ENCODE measurements at places on chromosomes 5 and 9. TPM values are rescaled to one million over a fixed set of nuclear protein-coding genes. Genes with fewer than 3 reads are reported as not detected.
A peak's percentile ranks its signal among the peaks of the same experiment; 100 is the strongest.

Gene PTGER4
- 68.0 TPM for total RNA-seq

Gene ARHGEF28
- 45.3 TPM for total RNA-seq

Gene OR1J2
- total RNA-seq, result not detected

Gene ARL14EPL
- not detected for total RNA-seq

Gene WHRN
- 11.0 TPM for total RNA-seq

Gene CDH18
- not detected for total RNA-seq

Gene FBLL1
- 3.8 TPM for total RNA-seq

Gene GLT6D1
- total RNA-seq, result not detected

Gene TERT
- not detected for total RNA-seq

- no peak overlapping the region for H3K4me3 ChIP-seq
- no peak for DNase-seq
- H3K27me3 ChIP-seq, result no peaks in the 10 kb centered on the region
- peaks cover 41% of the 10 kb centered on the region for H3K4me1 ChIP-seq
- no peak overlapping the region for H3K27ac ChIP-seq
Observed at GRCh38 chr9:126371007-126371870, 44.6 kb downstream of the MVB12B start.

- peaks cover 69% of the 10 kb centered on the region for H3K27me3 ChIP-seq
- no peaks in the 10 kb centered on the region for H3K4me1 ChIP-seq
- no peak overlapping the region for H3K4me3 ChIP-seq
- no peaks in the 10 kb centered on the region for H3K36me3 ChIP-seq
- no peak for DNase-seq
- H3K27ac ChIP-seq, result no peak overlapping the region
Observed at GRCh38 chr5:172579403-172579990, 61.6 kb upstream of the NEURL1B start.

- H3K27ac ChIP-seq, result no peak overlapping the region
- H3K4me3 ChIP-seq, result no peak overlapping the region
- H3K27me3 ChIP-seq, result no peaks in the 10 kb centered on the region
- H3K4me1 ChIP-seq, result peaks cover 10% of the 10 kb centered on the region
- no peak for DNase-seq
Observed at GRCh38 chr9:78970375-78970774, 601.4 kb upstream of the TLE4 start.

GRCh38 chr9:134421888-134422287 lies 95.6 kb downstream of the RXRA start:
- no peaks in the 10 kb centered on the region for H3K4me1 ChIP-seq
- H3K27me3 ChIP-seq, result no peaks in the 10 kb centered on the region
- peaks cover 10% of the 10 kb centered on the region for H3K36me3 ChIP-seq
- no peak for DNase-seq

DNA sequence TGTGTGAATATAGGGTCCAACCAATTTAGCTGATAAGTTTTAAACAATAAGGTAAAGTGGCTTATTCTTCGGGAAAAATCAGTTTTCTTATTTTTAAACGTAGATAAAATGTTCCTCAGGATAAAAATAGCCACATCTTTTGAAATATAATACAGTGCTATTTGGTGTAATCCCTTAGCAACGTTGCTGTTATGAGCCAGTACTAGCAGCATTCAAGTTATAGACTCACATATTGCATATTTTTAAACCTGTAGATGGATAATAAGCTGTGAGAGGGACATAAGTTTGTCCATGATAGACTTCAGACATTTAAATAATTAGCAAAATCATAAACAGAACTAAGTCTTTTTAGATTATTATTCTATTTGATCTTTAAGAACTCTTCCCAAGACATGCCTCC lies 6.3 kb downstream of the PDE4D start:
- H3K4me1 ChIP-seq, result no peaks in the 10 kb centered on the region
- peaks cover 43% of the 10 kb centered on the region for H3K27me3 ChIP-seq
- no peak overlapping the region for H3K27ac ChIP-seq
- no peak overlapping the region for H3K4me3 ChIP-seq
- H3K36me3 ChIP-seq, result no peaks in the 10 kb centered on the region

GRCh38 chr5:158451203-158451992 lies 592.5 kb upstream of the CLINT1 start:
- H3K27me3 ChIP-seq, result no peaks in the 10 kb centered on the region
- H3K4me1 ChIP-seq, result peaks cover 29% of the 10 kb centered on the region
- H3K27ac ChIP-seq, result peak overlapping the region; percentile 67
- H3K4me3 ChIP-seq, result no peak overlapping the region

DNA sequence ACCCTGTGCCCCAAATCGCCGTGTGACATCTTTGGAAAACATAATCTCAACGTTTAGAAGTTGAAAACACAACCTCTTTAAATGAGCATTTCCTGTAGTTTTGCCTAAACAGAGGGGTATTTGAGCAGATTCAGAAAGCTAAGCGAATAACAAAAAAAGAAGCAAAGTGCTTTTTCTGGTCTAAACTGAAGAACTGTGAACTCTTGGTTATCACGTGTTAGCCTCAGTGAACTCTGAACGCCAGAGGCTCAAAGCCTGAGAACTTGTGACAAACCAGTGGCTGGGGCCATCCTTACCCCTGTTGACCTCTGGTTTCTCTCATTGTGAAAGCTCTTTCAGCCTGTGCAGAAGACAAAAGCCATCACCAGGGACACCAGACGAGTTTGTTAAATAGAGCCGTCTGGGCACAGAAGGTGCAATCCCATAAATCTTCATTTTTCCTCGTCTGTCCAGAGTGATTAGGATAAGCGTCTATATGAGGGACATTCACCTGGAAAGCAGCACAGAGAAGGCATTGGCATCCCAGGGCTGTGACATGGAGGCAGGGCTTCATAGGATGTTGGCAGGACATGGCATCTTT lies 61.4 kb upstream of the ICE1 start:
- no peak overlapping the region for H3K4me3 ChIP-seq
- peaks cover 31% of the 10 kb centered on the region for H3K4me1 ChIP-seq
- no peak for DNase-seq
- H3K27me3 ChIP-seq, result no peaks in the 10 kb centered on the region
- H3K27ac ChIP-seq, result no peak overlapping the region
- H3K36me3 ChIP-seq, result no peaks in the 10 kb centered on the region

- H3K27ac ChIP-seq, result no peak overlapping the region
- no peaks in the 10 kb centered on the region for H3K4me1 ChIP-seq
- no peak for DNase-seq
- H3K4me3 ChIP-seq, result no peak overlapping the region
Observed at GRCh38 chr9:38413283-38413682, 11.0 kb downstream of the IGFBPL1 start.

DNA sequence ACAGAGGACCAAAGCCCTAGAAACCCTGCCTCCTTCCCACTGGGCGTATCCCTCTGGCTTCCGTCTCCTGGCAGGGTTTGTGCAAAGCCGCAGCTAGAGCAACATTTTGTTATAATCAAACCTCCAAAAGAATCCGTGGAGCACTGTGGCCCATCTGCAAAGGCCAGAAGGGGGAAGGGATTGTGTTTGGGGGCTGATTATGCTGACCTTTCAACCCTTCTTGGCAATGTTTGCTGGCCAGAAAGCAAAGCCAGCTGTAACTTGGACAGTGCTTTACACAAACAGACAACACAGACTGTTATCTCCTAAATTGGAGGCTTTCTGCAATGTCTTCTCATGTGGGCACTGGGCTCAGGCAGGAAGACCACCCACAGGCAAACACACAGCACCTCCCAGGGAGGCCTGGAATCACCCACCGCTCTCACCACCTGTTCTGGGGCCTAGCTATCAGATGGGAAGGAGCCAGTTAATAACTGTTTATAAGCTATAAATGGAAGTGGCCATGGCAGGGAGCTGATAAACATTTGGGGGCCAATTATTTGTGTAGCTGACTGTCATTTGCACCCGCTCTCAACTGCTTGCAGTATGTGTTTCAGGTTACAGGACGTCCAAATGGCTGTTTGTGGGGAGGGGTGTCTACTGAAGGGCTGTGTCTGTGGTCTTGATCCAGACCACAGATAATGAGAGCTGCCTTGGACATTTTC lies 121.6 kb upstream of the ERCC6L2 start:
- H3K36me3 ChIP-seq, result no peaks in the 10 kb centered on the region
- H3K27ac ChIP-seq, result no peak overlapping the region

- no peak for DNase-seq
- H3K4me1 ChIP-seq, result no peaks in the 10 kb centered on the region
- H3K4me3 ChIP-seq, result no peak overlapping the region
Observed at GRCh38 chr5:24854350-24854749, 209.6 kb upstream of the CDH10 start.

GRCh38 chr5:27083449-27084415 lies 45.3 kb upstream of the CDH9 start:
- no peak for DNase-seq
- H3K4me3 ChIP-seq, result no peak overlapping the region
- no peaks in the 10 kb centered on the region for H3K36me3 ChIP-seq
- H3K4me1 ChIP-seq, result no peaks in the 10 kb centered on the region
- no peak overlapping the region for H3K27ac ChIP-seq

GRCh38 chr5:176535664-176536131 lies 1.5 kb downstream of the RNF44 start:
- peak overlapping the region; percentile 97 for H3K4me3 ChIP-seq
- H3K36me3 ChIP-seq, result peaks cover 3% of the 10 kb centered on the region
- peak overlapping the region; percentile 98 for H3K27ac ChIP-seq
- no peak for DNase-seq
- H3K27me3 ChIP-seq, result no peaks in the 10 kb centered on the region
- H3K4me1 ChIP-seq, result peaks cover 45% of the 10 kb centered on the region

- no peak overlapping the region for H3K4me3 ChIP-seq
- no peaks in the 10 kb centered on the region for H3K4me1 ChIP-seq
- peaks cover 4% of the 10 kb centered on the region for H3K36me3 ChIP-seq
- no peak overlapping the region for H3K27ac ChIP-seq
- no peaks in the 10 kb centered on the region for H3K27me3 ChIP-seq
Observed at GRCh38 chr5:122999947-123000563, 36.5 kb downstream of the PPIC start.

GRCh38 chr5:58760222-58760621 lies 177.3 kb downstream of the RAB3C start:
- no peak overlapping the region for H3K4me3 ChIP-seq
- H3K4me1 ChIP-seq, result no peaks in the 10 kb centered on the region
- H3K36me3 ChIP-seq, result no peaks in the 10 kb centered on the region
- H3K27me3 ChIP-seq, result peaks cover 9% of the 10 kb centered on the region

- no peaks in the 10 kb centered on the region for H3K36me3 ChIP-seq
- no peaks in the 10 kb centered on the region for H3K27me3 ChIP-seq
- no peaks in the 10 kb centered on the region for H3K4me1 ChIP-seq
- no peak overlapping the region for H3K4me3 ChIP-seq
- H3K27ac ChIP-seq, result no peak overlapping the region
Observed at GRCh38 chr9:74644023-74644422, 146.9 kb downstream of the RORB start.

GRCh38 chr5:124782262-124782661 lies 35.8 kb upstream of the ZNF608 start:
- no peak overlapping the region for H3K27ac ChIP-seq
- no peak for DNase-seq
- H3K4me1 ChIP-seq, result no peaks in the 10 kb centered on the region
- H3K27me3 ChIP-seq, result no peaks in the 10 kb centered on the region
- H3K36me3 ChIP-seq, result no peaks in the 10 kb centered on the region
- no peak overlapping the region for H3K4me3 ChIP-seq

- no peak overlapping the region for H3K4me3 ChIP-seq
- H3K27ac ChIP-seq, result peak overlapping the region; percentile 13
- H3K4me1 ChIP-seq, result peaks cover 26% of the 10 kb centered on the region
Observed at GRCh38 chr9:112315331-112316257, 17.8 kb downstream of the PTBP3 start.

- no peak for DNase-seq
- H3K27me3 ChIP-seq, result peaks cover 40% of the 10 kb centered on the region
- H3K4me3 ChIP-seq, result no peak overlapping the region
- peak overlapping the region; percentile 31 for H3K27ac ChIP-seq
- H3K36me3 ChIP-seq, result no peaks in the 10 kb centered on the region
Observed at GRCh38 chr5:54902791-54903473, 82.5 kb downstream of the ESM1 start.

DNA sequence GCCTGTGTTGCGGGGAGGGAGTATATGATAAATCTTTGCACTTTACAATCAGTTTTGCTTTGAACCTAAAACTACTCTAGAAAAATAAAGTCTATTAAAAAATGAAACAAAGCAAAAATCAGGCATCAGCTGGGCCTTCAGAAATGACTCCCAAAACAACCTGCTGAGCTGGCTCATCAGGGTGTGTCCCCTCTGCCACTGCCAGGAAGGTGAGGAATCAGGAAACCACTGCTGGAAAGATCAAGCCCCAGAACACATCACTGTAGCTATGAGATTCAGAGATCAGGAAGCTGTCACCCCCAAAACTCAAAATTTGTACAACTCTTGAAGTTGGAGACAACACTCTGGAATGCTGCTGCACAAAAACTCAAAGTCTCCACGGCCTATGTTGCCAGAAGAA lies 40.5 kb upstream of the TBCA start:
- no peak overlapping the region for H3K27ac ChIP-seq
- H3K27me3 ChIP-seq, result peaks cover 18% of the 10 kb centered on the region
- no peak overlapping the region for H3K4me3 ChIP-seq

DNA sequence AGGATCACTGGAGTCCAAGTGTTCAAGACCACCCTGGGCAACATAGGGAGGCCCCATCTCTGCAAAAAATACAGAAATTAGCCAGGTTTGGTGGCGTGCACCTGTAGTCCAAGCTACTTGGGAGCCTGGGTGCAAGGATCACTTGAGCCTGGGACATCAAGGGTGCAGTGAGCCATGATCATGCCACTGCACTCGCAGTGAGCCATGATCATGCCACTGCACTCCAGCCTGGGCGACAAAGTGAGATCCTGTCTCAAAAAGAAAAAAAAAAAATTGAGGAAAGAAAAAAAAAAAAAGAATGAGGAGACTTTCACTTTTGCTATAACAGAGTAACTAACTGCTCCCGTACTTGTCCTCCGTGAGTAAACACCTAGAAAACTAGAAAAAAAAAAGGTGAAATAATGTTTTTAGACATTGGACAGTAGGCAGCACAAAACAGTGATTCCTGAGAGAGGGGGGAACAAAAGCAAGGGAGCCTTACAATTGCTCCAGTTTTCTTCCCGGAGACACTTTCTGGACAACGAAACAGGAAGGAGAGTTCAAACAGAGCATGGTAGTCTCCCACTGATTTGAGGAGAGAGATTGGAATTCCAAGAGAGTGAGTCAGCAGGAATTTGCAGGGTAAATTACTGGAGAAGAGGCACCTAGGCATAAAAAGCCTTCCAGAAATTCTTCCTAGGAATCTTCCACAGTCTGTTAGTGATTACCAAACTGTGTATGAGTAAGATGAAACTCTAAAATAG lies 6.9 kb upstream of the ZBTB5 start:
- peak overlapping the region; percentile 97 for H3K27ac ChIP-seq
- peaks cover 5% of the 10 kb centered on the region for H3K27me3 ChIP-seq
- H3K4me3 ChIP-seq, result peak overlapping the region; percentile 72
- H3K36me3 ChIP-seq, result no peaks in the 10 kb centered on the region
- peaks cover 20% of the 10 kb centered on the region for H3K4me1 ChIP-seq

GRCh38 chr5:21818370-21818720 lies 1034.8 kb downstream of the CDH12 start:
- H3K4me3 ChIP-seq, result no peak overlapping the region
- peaks cover 28% of the 10 kb centered on the region for H3K27me3 ChIP-seq
- H3K27ac ChIP-seq, result no peak overlapping the region
- peaks cover 2% of the 10 kb centered on the region for H3K4me1 ChIP-seq
- DNase-seq, result no peak
- no peaks in the 10 kb centered on the region for H3K36me3 ChIP-seq

GRCh38 chr5:102221949-102222348 lies 74.1 kb downstream of the SLCO4C1 start:
- H3K4me3 ChIP-seq, result no peak overlapping the region
- DNase-seq, result no peak
- no peaks in the 10 kb centered on the region for H3K4me1 ChIP-seq
- no peaks in the 10 kb centered on the region for H3K36me3 ChIP-seq
- H3K27me3 ChIP-seq, result no peaks in the 10 kb centered on the region

Measured in osteocyte (in vitro differentiated cells).